ENCODE measurements at places on chromosomes 6 and 20. TPM values are rescaled to one million over a fixed set of nuclear protein-coding genes. Genes with fewer than 3 reads are reported as not detected.

Gene IMPG1
- total RNA-seq, result not detected

Gene SPDEF
- total RNA-seq, result 1.3 TPM

GRCh38 chr6:13358511-13358910, 30.2 kb upstream of the TBC1D7 start:
- H3K27ac ChIP-seq, result no peak overlapping the region
- no peaks in the 10 kb centered on the region for H3K36me3 ChIP-seq
- peaks cover 51% of the 10 kb centered on the region for H3K4me1 ChIP-seq
- no peaks in the 10 kb centered on the region for H3K27me3 ChIP-seq

DNA sequence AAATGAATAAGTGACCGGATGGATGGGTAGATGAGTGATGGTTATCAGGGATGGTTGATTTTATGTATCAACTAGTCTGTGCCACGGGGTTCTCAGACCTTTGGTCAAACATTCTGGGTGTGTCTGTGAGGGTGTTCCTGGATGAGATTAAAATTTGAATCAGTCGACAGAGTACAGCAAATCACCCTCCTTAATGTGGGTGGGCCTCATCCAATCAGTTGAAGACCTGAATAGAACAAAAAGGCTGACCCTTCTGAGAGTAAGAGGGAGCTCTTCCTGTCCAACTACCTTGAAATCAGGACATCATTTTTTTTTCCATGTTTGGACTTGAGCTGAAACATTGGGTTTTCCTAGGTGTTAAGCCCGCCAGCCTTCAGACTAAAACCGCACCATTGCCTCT, 136.4 kb upstream of the ATXN1 start:
- no peaks in the 10 kb centered on the region for H3K4me1 ChIP-seq
- no peaks in the 10 kb centered on the region for H3K36me3 ChIP-seq
- H3K27me3 ChIP-seq, result no peaks in the 10 kb centered on the region
- no peak overlapping the region for H3K4me3 ChIP-seq
- H3K27ac ChIP-seq, result no peak overlapping the region
- DNase-seq, result no peak

- no peak overlapping the region for H3K4me3 ChIP-seq
- H3K36me3 ChIP-seq, result no peaks in the 10 kb centered on the region
- H3K27ac ChIP-seq, result no peak overlapping the region
These were observed 207.8 kb upstream of the KCNG1 start for GRCh38 chr20:51230727-51231126.

GRCh38 chr6:74491844-74492374, 713.9 kb downstream of the COL12A1 start:
- no peaks in the 10 kb centered on the region for H3K27me3 ChIP-seq
- no peak overlapping the region for H3K27ac ChIP-seq
- H3K4me1 ChIP-seq, result no peaks in the 10 kb centered on the region
- H3K4me3 ChIP-seq, result no peak overlapping the region

Data from upper lobe of right lung (tissue), 1 donor.